ENCODE measurements at places on chromosomes 1 and 21.

GRCh38 chr21:35197992-35198431 is 148.9 kb upstream of the RUNX1 start:
- DNase-seq, result no peak

GRCh38 chr1:68358439-68358838 is 91.3 kb downstream of the RPE65 start:
- no peak for DNase-seq

DNA sequence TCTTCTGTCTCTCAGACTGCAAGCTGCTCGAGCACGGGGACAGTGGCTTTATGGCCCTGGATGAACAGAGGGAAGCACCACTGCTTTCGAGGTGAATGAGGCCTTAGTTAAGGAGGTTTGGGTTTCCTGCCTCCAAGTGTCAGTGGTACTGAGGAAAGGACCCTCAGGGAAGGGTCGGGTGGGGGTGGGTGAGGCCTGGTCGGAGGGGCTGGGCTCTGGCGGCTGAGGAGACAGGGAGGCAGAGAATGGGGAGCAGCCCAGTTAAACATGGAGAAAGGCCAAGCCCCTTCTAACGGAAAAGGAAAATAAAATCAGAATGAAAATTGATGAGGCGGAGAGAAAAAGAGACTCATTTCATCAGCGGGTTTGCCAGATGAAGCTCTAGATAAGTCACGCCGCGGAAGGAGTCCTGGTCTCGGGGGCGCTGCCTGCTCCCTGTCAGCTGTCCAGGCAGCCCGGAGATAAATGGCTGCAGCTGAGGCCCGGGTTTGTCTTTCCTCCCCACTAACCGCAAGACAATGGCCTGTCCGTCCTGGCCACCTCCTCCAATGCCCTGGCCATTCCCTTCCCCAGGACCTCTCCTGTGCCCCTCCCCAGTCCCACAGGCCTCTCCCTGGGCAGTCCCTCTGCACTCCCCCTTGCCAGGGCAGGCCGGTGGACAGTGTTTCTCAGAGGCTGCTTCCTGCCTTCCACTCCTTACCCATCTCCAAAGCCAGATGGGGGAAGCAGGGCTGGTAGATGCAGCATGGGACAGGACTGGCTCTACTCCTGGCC is 55.2 kb downstream of the LRRN2 start:
- no peak for DNase-seq

GRCh38 chr1:59135761-59136255 is 161.1 kb upstream of the FGGY start:
- no peak for DNase-seq

Data from activated T-helper 9 cell treated with anti-CD3 and anti-CD28 coated beads, Interleukin-2, amount 50 U/mL, for 16 hours (primary cell).